ENCODE measurements at places on chromosomes 3 and 15.
A peak's percentile ranks its signal among the peaks of the same experiment; 100 is the strongest.

DNA sequence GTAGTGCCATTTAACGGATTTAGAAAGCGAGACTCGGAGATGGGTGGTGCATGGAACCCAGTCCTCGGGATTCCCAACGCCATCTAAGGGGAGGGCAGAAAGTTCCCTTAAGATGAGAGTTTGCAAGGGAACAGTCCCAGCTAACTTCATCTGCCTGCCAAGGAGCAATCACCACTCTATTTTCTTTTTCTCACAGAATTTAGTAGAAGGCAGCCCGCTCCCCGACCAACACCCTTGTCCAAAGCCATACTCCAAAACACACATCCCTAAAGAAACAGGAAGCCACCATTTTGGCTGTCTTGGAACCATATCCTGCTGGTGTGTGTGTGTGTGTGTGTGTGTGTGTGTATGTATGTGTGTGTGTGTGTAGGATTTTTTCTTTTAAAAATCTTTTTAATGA lies 7.1 kb upstream of the FGD5 start:
- DNase-seq: no peak

GRCh38 chr15:79083154-79083553 lies 7.4 kb downstream of the RASGRF1 start:
- no peak for DNase-seq

GRCh38 chr15:37698679-37699078 lies 235.8 kb upstream of the TMCO5A start:
- peak; percentile 1 for DNase-seq

DNA sequence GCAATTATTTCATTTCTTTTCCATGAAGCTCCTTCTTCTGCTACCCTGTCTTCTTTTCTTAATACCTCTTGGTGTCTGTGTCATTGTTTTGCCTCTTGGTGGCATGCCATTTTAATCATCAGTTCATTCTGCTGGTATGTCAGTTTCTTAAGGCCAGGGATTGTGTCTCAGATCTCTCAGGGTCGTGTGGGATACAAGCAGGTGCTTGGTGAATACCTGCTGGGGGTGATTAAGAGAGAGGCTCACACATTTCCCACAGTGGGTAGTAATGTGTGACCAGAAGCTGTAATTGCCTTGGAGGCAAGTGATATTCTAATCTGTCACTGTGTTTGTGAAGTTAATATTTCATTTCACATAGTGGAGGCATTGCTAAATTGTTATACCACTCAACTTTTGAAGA lies 361.4 kb upstream of the TRIM42 start:
- no peak for DNase-seq

DNA sequence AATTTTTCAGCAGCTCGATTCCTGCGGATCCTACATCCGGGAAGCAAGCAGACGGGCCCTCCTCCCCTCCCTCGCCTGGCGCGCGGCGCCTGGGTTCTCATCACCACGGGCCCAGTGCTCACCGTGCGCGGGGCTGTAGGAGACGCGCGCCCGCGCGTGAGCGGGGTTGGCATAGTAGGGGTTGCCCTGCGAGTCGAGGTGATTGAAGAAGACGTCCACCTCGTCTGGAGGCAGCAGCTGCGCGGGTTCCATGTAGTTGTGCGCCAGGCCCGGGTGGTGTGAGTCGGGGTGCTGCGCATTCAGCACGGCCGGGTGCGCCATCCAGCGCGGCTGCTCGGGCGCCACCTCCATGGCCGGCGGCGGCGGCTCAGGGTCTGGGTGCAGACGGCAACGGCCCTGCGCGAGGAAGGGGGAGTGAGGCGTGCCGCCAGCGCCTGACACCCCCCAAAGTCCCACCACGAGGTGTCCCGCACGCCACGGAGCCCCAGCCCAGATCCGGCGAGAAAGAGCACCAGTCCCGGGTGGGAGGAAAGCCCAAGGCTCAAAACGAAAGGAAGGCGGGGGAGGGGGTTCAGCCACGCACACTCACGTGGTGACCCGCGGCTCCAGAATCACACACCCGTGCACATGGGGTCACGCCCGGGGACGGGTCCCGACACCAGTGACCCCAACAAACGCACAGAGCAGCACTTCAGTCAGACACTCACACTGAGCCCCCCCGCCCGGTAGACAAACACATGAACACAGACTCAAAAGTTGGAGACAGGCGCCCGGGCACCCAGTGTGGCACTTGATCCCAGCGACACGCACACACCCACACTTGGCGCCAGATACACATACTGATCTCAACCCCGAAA lies 6.1 kb downstream of the GATA2 start:
- DNase-seq: no peak

DNA sequence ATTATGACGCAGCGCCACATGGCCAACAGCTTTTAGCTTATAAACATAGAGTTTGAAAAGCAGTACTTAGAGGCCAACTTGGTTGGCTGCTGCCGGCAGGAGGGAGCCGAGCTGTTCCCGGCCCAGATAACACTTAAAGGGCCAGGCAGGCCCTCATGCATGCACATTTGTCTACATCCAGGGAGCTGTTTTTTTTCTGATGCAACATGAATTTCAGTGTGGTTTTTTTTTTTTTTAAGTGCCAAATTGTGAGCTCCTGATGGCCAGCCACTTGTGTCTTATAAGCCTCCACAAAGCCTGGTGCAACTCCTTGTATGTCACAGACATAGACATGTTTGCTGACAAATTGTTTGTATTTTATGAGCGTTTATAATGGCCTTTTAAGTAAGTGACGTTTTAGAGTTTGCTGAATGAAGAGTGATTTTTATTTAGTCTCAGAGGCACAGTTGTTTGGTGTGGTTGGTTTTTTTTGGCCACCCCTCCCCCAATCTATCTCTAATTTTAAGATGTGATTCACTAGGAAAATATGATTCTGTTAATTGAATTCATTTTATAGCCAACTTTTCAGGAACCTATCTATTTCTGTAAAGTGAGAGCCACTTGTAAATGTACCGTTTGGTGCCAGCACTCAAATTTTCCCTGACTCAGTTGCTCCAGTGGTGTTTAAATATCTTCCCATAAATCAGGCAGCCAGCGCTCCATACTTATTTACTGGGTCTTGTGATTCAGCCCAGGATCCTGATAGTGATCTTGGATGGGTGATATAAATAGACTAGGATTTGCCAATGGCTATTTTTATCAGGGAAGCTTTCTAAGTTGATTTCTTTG lies 134.3 kb downstream of the VGLL4 start:
- DNase-seq: no peak

DNA sequence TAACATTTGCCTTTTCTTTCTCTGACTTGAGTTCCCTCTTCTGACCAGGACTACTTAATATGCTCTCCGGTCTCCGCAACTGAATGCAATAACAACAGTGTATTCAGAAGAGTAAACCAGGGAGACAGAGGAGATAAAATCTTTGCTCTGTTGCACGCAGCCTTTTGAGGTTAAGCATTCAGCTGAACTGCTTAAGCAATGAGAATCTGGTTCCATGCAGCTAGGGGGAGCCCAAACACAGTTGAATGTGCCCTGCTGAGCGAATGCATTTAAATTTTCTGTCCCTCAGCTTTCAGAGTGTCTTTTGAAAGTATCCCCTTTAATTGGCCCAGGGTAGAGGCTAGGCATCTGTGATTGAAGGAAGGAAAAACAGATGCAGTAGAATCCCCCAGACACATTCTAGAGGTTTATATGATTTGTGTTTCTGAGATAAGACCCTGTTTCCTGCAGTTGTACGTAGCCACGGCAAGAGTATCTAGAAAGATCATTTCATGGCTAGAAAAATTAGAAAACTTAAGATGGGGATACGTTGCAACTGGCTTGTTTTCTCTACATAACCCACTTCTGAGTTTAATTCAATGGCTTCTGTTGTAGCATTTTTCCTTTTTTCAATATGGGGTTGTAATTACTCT lies 309.6 kb downstream of the TUSC7 start:
- peak; percentile 56 for DNase-seq

DNA sequence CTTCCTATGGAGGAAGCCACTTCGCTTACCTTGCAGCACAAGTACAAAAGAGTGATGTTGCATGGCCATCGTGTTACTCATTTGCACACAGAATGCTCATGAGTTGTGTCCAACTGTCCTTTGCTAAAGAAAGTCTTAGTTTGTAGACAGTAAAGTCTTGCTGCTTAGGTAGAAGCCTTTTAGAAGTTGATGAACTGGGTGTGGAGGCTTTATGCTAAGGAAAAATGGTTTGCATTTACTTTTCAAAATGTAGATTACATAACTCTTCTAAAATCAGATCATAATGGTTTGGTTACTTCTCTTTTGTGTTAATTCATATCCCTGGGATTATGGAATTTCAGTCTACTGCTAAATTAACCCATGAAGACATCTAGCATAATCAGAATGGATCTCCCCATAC lies 84.5 kb upstream of the FLNB start:
- DNase-seq: no peak

- no peak for DNase-seq
Observed at GRCh38 chr3:16026753-16027152, 147.7 kb upstream of the GALNT15 start.
